ENCODE measurements at places on chromosomes 6 and 20.

DNA sequence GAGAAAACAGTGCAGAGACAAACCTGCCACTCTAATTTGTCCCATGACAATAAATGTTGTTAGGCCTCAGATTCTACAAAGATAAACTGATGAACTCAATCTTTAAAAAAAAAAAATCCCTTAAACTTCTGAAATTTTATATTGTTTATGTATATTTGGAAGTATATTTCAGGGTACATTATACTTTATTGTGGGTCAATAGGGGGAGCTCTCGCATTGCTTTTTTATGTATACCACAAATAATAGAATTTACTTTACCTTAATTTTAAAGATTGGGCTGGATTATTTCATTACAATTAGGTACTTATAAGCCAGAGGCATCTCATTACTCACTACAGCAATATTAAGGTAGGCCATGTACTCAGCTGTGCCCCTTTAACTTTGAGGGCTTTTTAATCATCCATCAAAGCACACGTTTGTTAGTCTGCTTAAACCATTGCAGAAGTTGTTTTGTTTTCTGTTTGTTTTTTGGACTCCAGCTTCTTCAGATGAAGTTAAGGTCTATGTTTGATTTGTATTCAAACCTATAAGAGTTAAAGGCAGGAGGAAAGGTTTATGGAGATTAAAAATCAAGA is 56.3 kb upstream of the EYA4 start:
- no peak for DNase-seq

DNA sequence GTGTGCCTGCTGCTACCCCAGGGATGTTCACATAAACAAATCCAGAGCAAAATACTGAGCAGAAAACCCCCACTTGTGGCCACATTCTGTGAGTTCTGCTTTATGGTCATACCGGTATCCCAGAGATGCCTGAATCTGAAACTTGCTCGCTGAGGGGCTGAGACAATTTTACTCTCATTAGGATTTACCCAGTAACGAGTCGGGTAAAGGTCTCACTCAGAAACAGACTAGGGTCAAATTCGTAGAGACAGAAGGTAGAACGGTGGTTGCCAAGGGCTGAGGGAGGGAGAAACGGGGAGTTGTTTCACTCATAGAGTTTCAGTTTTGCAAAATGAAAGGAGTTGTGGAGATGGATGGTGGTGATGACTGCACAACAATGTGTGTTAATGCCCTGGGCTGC is 45.4 kb upstream of the NKX2-2 start:
- no peak for DNase-seq

GRCh38 chr6:156890627-156891314 is 113.6 kb downstream of the ARID1B start:
- DNase-seq: no peak

DNA sequence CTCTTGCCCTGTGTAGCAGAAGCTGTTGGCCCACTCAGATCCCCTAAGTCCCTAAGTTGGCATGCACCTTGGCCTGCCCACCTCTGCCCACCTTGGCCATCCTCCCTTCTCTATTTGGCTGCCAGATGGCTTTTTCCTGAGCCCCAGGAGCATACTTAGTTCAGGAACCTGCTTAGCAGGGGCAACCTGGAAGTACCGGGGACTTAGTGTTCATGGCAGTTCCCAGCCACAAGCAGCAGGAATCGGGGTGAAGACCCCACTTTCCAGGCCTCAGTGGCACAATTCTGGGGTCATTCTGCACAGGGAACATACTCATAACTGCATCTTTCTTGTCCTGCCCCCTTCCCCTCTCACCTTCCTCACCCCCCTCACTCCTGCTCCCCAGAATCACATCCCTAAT is 158.0 kb upstream of the PMEPA1 start:
- no peak for DNase-seq

- no peak for DNase-seq
These were observed 812 bp downstream of the MYMX start for GRCh38 chr6:44217332-44218143.

GRCh38 chr6:117440706-117441525 is 15.2 kb upstream of the ROS1 start:
- no peak for DNase-seq

DNA sequence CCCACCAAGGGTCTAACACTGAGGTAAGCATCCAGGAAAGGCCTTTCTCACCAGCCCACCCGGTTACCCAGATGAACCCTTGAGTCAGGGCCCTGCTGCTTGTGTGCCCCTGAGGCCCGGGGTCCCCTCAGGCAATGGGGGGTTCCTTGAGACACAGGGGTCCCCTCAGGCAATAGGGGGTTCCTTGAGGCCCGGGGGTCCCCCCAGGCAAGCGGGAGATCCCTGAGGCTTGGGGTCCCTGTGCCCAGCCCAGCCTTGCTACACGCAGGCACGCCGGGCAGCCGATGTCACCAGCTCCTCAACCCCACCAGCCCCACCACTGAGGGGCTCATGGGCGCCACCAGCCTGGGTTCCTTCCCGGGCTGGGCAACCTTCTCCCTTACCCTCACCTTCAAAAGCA is 247.2 kb downstream of the TTLL2 start:
- DNase-seq: no peak

DNA sequence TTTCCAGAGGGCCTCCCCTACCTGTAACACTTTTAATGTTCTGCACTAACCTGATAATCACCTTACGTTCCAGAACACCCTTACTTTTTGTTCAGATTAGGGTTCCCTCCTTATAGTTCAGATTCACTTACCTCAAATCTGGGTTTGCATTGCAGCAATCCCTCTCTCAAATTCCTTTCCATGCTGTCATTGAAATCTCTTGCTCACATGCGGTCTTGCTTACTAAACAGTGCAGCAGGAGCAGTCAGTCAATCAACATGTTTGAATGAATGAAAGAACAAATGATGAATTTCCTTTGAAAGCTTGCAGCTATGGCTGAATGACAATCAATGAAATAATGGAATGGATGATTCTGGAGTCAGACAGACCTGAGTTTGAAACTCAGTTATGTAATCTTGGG is 200.1 kb downstream of the HIVEP2 start:
- no peak for DNase-seq

DNA sequence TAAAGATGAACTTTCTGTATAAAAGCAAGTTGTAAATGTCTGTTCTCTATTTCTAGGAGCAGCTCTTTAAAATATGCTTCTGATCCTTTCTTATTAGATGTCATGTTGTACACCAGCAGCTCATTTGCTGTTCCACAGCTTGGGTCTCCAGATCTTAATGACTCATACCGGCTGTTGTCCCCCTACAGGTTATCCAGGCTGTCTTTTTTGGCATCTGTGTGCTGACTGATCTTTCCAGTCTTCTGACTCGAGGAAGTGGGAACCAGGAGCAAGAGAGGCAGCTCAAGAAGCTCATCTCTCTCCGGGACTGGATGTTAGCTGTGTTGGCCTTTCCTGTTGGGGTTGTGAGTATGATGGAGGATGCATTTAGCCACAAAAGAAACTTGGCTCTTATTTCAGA is 76.0 kb downstream of the AIG1 start:
- no peak for DNase-seq

DNA sequence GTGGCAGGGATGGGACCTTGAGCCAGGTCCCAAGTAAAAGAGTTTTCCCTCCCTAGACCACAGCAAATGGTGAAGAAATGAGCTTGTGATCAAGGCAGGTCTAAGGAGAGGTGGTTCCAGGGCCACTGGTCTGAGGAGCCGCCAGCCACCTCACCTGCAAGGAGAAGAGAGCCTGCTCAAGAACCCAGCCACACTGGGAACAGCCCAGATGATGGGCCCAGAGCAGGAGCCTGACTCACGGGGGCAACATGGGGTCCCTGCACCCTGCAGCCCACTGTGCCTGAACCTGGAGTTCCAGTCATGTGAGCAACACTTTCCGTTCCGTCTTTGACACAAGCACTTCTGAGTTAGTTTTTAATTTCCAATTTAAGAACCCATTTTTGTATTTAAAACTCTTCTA is 204.5 kb upstream of the CDH4 start:
- DNase-seq: no peak

GRCh38 chr20:4006640-4007039 is 8.7 kb downstream of the RNF24 start:
- no peak for DNase-seq

- no peak for DNase-seq
These were observed 62.7 kb upstream of the SLC2A12 start for GRCh38 chr6:134114918-134115714.

DNA sequence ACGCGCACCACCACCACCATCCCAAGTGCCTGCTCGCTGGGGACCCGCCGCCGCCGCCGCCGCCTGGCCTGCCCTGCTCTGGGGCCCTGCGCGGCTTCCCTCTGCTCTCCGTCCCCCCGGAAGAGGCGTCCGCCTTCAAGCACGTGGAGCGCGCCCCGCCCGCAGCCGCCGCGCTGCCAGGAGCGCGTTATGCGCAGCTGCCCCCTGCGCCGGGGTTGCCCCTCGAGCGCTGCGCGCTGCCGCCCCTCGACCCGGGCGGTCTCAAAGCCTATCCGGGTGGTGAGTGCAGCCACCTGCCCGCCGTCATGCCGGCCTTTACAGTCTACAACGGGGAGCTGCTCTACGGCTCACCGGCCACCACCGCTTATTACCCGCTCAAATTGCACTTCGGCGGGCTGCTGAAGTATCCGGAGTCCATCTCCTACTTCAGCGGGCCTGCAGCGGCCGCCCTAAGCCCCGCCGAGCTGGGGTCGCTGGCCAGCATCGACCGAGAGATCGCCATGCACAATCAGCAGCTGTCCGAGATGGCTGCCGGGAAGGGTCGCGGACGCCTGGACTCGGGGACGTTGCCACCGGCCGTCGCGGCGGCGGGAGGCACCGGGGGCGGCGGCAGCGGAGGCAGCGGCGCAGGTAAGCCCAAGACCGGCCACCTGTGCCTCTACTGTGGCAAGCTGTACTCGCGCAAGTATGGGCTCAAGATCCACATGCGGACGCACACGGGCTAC is 7.2 kb downstream of the PRDM13 start:
- DNase-seq: no peak

GRCh38 chr6:39088331-39088730 is 26.7 kb downstream of the SAYSD1 start:
- DNase-seq: no peak
